Brain (organoid and tissue), 16 donors: ENCODE measurements at places on chromosomes 11 and 22.

GRCh38 chr11:63534895-63535461 lies 1.6 kb upstream of the PLAAT4 start:
- DNase-seq, result no peak

GRCh38 chr11:116052603-116053547 lies 548.7 kb upstream of the CADM1 start:
- DNase-seq, result peak; percentile 62

DNA sequence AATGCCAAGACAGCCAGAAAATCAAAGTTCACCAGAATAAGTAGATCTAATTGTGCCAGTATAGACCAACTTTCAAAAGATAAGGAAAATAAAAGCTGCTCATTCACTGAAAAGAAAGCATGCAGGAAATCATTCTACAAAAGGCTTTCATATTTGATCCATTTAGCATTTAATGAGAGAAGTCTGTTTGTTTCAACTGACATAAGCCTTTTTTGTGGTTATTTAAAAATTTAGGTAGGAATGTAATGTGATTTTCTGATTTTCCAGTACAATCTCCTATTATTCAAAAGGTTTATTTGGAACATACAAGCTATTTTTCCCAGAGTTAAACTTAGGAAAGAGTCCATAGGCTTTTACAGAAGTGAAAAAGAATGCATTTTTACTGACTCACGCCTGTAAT lies 92.7 kb downstream of the SBF2 start:
- no peak for DNase-seq

DNA sequence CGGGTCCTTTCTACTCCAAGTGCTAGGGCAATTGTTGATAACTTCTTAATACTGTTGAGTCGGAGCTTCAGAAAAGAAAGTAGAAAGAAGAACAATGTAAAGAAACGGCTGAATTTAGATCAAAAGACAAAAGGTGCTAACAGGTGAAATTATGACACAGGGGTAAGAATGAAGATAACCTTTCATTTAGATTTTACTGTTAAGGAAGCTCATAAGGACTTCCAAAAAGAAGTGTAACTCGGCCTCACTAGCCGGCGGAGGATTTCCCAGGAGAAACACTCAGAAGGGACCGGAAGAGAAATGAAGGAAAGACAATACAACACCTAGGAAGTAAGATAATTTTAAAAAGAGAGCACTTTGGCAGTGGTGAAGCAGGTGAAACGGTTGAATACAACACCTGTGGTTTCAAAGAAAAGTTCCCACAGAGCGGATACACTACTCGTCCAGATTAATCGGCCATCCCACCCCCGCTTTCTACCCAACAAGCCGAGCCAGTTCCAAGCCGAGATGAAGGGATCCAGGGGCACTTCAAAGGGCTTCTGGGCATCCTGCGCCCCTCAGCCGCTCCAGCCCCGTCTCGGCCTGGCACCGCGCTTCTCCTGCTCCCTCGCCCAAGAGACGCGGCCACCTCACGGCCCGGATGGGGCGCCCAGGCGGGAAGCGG lies 737 bp downstream of the PPP2R1B start:
- DNase-seq, result no peak

DNA sequence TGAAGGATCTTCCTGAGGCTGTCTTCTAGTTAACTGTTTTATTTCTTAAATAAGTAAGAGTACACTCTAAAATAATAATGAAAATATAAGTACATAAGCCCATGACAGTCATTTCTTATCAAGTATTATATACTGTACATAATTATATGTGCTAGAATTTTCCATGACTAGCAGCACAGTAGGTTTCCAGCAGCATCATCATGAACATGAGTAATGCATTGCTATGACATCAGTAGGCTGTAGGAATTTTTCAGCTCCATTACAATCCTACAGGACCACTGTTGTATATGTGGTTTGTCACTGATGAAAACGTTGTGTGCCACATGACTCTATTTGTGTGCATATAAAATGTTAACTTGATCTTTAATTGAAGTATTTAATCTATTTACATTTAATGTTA lies 22.0 kb downstream of the ZNF202 start:
- DNase-seq, result no peak

GRCh38 chr22:39979458-39979857 lies 15.3 kb upstream of the FAM83F start:
- DNase-seq, result no peak

DNA sequence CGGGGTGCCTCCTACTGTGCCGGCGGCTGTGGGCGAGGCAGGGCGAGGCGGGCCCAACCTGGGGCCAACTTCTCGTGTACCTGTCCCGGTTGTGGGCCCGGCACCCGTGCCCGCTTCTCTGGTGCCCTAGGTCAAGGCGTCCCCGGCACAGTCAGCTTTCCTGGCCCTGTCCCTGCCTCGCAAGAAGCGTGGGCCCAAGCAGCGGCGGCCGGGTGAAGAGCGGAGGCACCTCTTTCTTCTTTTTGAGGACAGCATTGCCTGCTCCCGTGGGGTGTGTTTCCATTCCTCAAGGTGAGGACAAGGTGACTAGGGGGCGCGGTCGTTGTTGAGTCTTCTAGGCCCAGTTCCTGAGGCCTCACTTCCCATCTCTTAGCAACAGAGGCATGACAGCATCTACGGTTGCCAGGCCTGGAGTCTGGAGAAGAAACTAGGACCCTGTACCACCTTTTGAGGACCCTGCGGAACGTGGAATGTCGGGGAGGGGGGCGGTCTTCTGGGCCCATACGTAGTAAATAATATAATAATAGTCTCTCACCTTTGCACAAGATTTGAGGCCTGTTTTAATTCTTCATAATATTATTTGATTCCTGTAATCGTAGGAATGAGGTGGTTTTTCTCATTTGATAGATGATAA lies 418 bp downstream of the ACO2 start:
- DNase-seq, result no peak

DNA sequence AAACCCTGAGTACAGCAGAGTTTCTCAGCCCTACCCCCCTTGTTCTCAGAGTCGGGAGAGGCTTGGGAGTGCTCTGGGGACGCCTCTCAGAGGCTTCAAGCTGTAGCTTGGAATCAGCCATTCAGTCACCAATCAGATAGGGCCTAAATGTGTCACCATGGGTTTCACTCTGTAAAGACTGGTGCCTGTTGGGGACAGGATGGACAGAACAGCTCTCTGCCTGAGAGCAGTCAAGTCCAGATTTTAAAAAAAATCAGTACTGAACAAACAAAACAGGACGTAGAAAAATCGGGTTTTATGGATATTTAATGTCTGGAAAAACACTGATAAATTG lies 1.3 kb downstream of the FADD start:
- DNase-seq, result no peak

GRCh38 chr11:97607291-97608000 lies 1217.6 kb downstream of the JRKL start:
- no peak for DNase-seq

GRCh38 chr11:17770048-17770652 lies 35.6 kb downstream of the KCNC1 start:
- no peak for DNase-seq

GRCh38 chr22:41687901-41688364 lies 734 bp downstream of the SNU13 start:
- peak; percentile 5 for DNase-seq

DNA sequence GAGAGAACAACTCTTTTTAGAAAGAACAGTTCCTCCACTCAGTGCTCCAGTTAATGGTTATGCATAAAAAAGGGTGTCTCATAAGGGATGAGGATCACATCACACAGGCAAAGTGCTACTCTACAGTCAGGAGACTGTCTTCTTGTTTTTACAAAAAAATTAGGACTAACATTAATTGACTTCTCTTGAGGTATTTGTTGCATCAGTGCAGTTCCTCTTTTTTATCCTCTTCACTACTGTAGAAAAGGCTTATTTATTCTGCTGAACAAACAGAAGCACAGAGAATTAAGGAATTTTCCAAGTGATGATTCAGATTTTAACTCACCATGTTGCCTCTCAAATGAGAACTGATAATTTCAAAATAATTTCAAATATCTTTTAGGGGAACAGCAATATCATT lies 1.9 kb downstream of the MMP8 start:
- no peak for DNase-seq

DNA sequence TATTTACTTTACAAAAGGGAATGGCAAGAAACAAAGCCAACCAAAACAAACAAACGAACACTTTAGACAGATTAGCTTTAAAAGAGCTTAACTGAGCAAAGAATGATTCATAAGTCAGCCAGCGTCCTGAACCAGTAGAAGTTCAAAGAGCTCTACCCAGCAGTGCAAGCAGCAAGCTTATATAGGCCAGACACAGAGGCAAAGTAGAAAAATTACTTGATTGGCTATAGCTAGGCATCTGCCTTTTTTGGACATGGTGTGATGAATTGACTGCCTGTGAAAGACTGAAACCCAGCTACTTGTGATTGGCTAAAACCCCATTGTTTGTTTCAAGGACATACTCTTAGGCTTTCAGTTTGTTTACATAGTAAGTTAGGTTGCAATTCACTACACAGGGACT lies 2120.0 kb upstream of the RAG2 start:
- DNase-seq, result peak; percentile 1

GRCh38 chr11:12276831-12277475 lies 100.4 kb upstream of the PARVA start:
- DNase-seq, result no peak

DNA sequence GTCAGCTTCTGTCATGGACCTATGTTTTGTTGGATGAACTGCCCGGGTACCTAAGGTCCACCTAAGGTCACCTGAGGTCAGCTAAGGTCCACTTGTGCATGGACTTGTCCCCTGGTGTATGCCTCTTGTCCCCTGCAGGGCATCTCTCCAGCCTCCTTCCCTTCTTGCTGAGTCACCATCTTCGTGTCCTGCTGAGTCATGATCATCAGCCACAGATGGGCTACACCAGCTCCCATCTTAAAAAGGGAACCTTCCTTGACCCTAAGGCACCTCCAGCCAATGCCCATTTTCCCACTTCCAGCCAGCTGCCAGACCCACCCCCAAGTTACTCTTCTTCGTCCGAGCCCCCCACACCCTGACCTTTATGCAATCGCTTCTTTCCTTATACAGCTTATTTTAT lies 544.9 kb downstream of the TBC1D22A start:
- DNase-seq, result no peak

GRCh38 chr11:114001416-114001815 lies 26.5 kb downstream of the HTR3A start:
- peak; percentile 97 for DNase-seq

DNA sequence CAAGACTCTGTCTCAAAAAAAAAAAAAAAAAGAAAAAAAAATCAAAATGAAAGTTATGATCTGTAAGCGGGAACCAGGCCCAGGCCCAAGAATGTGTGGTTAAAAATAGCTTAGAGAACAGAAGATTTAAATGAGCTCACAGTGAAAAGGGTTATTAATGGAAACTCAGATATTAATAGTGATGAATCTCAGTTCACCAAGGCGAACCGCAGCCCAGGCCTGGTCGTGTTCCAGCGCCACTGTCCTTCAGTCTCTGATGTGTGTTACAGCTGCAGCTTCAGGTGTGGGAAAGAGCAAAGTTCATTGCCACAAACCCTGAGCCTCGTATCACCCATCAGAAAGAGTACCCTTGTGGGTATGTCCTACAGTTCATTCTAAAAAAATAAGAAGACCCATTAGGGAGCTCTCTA lies 107.1 kb downstream of the GAB2 start:
- DNase-seq, result no peak

GRCh38 chr11:100676901-100677300 lies 10.2 kb upstream of the ARHGAP42 start:
- no peak for DNase-seq

DNA sequence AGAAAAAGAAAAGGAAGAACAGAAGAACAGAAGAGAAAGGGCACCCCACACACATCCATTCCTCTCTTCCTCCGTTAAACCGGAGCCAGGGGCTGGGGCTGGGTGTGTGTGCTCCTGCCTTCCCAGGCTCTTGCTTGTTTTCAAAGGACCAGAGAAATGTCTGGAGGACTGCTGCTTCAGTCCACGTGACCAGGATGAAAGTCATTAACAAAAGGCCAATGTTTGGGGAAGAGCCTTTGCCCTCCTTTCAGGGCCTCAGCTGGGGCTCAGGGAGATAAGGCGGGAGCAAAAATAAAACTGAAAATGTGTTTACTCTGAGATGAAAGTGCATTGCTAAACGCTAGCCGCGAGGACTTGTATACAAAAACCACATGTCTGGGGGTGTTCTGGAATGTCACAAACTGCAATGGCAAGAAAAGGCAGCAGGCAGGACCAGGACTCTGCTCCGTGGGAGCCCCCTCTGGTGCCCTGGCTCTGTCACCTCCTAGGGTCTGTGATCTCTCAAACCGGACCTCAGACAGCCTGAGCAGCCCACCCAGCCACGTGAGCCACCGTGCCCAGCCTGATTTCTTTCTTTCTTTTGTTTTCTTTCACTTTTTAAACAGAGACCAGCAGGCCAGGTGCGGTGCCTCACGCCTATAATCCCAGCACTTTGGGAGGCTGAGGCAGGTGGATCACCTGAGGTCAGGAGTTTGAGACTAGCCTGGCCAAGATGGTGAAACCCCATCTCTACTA lies 31.6 kb upstream of the MYH9 start:
- peak; percentile 30 for DNase-seq

DNA sequence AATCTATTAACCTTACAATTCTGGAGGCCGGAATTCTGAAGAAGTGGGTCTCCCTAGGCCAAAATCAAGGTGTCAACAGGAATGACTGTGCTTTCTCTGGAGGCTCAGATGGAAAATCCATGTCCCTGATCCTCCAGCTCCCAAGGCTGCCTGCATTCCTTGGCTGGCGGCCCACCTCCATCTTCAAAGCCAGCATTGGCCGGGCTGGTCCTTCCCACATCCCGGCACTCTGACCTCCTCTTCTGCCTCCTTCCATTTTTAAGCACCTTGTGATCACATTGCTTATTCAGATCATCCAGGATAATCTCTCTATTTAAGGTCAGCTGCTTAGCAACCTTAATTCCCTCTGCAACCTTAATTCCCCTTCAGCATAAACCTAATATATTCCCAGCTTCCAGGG lies 22.7 kb upstream of the CTSD start:
- DNase-seq, result no peak

DNA sequence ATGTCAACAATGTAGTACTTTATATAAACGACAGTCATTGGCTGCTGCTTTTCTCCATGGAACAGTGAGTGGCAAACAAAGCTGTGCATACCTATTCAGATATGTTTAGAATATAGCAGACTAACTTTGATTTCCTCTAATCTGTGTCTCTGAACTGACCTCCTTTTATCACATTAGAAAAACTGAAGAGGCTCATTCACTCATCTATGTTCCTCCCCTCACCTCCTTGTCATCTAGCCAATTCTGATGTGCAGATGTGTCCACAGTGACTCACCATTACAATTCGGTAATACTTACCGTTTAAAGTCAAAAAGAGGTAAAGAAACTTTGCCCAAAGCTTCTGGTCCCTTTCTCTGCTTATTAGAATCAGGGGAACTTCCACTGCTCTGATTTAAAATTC lies 51.5 kb upstream of the RPS13 start:
- DNase-seq, result no peak
